ENCODE measurements at places on chromosomes 1 and 21.

DNA sequence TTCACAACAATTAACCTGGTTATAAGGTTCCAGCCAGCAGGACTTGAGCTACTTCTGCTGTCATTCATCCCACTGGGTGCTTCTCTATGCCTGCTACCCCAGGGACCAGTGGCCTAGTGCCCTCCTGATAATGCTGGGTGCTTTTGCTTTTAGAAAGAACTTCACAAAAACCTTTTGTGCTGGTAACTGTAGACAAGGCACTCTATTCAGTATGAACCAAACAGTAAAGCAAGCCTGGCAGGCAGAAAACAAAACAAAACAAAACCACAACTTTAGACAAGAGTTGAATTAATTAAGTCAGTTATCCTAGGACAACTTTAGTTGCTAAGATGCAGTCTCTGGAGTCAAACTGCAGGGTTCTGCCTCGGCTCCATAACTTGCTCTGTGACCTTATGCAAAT, 61.9 kb upstream of the ADGRL2 start:
- DNase-seq, result no peak

DNA sequence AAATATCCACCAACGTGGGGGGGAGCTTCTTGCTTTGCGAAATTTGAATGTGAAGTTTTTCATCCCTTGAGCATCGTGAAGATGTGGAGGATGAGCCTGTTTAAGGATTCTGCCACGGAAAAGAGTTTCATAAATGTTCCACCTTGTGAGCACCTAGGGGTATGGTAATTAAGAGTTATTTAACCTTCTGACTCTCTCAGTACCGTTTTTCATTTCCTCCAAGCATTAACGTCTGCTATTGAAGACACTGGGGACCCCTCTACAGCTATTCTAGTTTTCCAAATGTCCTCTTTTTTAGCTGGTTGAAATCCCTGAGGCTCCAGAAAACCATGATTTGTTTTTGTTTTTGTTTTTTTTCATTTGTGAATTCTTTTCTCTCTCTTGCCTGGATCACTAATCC, 79.1 kb upstream of the GALNT2 start:
- DNase-seq, result no peak

DNA sequence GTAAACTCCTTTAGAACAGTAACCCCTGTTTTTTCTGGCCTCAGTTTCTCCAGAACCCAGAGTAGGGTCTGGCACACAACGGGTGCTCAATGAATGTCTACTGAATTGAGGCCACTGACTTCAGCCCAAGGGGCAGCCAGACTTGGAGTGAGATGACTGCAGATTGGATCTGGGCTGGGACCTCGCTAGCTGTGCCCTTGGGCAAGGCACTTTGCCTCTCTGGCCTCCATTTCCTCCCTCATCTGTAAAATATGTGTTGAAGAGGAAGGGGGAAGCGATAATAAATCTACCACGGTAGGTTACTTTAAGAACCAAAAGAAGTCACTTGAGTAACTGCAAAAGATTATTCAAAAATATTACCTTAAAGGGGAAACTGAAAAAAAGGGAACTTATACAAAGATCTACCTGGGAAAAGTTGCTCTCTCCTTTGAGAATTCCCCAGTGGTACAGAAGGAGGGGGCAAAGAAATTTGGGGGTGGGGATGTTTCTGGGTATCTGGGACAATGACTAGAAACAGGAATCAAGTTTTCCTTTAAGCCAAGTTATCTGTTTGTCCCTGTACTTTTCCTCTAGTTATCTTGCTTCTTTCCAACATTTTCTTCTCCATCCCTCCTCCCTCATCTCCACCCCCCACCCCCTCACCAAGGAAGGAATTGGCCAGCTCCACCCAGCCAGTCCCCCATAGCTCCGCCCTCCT, 394 bp upstream of the GRHL3 start:
- no peak for DNase-seq

DNA sequence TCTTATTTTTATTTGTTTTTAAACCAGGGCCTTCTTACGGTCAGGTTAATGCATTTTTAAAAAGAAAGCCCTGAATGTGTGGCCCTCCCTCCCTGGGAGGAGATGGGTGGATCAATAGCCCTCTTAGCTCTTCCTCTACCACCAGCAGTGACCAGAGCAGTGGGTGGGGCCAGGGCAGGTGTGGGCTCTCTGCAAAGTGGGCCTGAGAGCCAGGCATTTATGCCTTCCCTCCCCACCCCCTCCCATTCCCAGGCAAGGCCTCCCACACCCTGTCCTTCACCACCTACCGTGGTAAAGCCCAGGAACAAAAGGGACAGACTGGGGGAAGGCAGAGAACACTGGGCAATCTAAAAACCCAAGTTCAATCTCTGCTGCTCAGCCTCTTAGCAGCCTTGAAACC, 63.9 kb downstream of the SSBP3 start:
- no peak for DNase-seq

- no peak for DNase-seq
Observed at GRCh38 chr1:33281554-33282303, 25.4 kb downstream of the ZNF362 start.

DNA sequence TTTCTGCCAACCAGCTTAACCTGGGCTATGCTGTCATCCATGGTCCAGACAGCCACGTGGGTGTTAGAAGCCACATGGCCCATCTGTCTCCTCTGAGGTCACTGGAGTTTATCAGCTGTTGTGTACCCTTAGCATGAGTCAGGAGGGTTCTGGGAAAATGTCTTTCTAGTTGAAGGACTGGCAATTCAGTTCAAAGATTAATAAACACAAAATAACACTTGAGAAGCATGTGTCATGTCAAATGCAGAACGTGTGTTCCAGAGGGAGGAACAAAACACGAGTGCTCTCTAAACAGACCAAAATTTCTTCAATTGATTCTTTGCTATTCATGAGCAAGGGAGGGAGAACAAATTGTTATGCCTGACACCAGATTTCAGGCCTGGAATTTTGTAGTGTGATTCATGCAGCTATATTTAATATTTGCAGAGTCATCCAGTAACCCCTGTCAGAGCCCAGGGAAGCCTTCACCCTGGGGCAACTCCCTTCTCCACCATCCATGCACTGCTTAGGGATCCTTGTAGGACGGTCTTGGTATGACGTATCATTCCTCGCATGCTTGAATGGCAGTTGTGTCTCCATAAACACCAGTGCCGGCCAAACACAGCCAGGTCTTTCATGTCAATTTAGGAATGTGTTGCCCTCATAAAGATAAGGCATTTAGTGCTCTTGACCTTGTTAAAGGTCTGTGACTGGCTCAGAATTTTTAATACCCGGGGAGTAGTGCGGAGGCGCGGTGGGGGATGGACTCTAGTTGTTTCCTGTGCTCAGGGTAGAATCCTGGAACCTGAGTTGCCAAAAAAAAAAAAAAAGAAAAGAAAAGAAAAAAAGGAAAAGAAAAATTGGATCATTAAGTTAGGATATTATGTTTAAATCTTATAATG, 27.7 kb upstream of the DYRK1A start:
- DNase-seq, result peak; percentile 95

DNA sequence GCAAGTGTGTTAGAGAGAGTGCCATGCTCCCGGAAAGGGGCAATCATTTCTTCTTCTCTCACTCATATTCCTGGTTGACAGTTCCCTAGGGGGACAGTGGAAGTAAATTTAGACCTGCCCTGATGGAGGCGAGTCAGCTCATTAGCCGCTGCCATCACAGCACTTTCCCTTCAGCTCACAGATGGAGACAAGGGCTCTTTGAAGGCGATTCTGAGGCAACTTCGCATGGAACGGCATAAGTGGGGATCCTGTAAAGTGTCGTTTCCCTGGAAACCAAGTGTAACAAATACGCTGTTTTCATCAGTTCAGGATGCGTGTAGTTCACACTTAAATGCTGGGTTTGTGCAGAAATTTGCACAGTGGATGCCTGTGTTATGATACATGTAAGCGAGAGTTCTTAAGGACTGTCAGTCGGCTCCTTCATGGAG, 114.5 kb upstream of the TMPRSS15 start:
- no peak for DNase-seq

- DNase-seq, result no peak
Observed at GRCh38 chr1:205536759-205537361, 32.4 kb downstream of the CDK18 start.

DNA sequence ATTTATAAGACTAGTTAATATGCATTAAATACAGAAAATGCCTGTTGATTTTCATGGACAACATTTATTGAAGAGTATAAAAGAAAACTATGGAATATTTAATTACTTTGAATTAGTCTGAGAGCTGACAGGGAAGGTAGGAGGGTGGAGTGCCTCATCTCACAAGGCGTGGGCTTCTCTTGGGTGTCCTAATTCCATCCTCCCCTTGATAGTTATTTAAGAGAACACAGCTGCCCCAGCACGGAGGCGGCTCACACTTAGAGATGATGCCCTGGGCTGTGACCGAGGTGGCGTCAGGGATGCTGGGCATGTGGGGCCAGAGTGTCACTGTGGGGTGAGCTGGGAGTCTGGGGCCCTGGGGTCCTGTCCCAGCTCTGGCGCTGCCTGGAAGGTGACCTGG, 493.0 kb downstream of the PTPRU start:
- no peak for DNase-seq

GRCh38 chr1:37893673-37894072, 34.3 kb upstream of the MTF1 start:
- no peak for DNase-seq

- no peak for DNase-seq
Observed at GRCh38 chr1:85490270-85490985, 25.5 kb upstream of the DDAH1 start.

DNA sequence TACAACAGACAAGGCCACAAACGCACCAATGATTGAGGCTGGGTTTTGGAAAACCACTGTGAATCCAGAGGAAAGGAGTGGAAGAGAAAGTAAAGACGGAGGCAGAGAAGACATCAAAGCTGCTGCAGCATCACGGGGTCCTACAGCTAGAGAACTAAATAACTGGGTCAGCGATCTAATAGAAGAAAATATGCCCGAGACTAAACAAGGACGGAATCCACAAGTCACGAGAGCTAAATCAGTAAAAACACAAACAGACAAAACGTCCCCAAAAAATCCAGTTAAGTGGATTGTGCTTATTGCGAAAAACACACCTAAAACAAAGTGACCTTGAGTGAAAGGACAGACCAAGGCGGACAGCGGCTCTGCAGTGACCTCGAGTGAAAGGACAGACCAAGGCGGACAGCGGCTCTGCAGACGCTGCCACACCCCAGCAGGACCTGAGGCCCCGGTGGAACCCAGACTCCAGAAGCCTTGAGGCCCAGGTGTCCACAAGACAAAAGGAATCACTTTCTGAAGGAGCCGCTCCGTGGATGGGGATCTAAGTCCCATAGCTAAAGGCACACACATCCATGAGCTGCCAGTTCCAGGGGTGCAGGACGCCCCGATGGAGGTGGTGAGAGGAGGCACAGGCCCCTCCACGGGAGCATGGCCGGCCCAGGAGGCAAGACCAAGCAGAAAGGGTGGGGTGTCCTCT, 6.0 kb downstream of the FTCD start:
- no peak for DNase-seq

- peak; percentile 28 for DNase-seq
Observed at GRCh38 chr21:39263372-39263771, 50.1 kb downstream of the BRWD1 start.

- no peak for DNase-seq
Observed at GRCh38 chr1:208866386-208866955, 622.3 kb upstream of the PLXNA2 start.

DNA sequence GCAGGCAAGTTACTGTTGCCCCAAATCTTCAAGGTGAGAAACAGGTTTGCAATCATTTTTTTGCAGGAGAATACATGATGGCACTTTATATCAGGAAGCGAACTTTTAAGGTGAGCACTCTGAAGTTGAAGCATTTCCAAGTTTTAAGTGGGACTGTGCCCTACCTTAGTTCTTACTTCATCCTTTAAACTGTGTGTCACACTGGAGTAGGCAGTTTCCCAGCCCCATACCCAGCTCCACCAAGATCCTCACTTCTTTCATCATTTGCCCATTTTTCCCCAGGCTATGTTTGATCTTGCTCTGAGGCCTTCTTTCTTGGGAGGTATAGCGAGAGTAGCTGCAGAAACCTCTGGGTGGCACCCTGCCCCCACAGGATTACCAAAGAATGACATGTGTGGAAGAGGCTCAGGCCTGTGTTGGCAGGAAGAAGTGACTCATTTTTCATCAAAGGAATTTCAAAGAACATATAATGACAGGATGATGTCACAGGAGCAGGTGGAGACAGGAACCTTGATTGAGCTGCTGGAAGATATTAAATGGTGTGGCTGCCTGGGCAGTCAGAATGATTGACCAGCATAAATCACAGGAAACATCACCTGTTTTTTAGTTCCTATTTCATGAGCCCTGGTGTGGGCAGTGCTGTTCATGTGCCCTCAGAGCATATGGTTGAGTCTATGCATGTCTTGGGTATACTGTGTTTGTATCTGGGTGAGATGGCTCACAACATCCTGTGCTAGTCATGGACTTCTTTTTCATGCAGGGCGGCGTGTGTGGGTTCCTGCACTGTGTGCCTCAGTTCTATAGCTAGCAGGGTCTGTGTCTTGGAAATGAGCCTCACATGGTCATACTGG, 20.8 kb upstream of the MACF1 start:
- DNase-seq, result peak; percentile 86

GRCh38 chr1:206050655-206051235, 2.2 kb upstream of the RHEX start:
- DNase-seq, result no peak

DNA sequence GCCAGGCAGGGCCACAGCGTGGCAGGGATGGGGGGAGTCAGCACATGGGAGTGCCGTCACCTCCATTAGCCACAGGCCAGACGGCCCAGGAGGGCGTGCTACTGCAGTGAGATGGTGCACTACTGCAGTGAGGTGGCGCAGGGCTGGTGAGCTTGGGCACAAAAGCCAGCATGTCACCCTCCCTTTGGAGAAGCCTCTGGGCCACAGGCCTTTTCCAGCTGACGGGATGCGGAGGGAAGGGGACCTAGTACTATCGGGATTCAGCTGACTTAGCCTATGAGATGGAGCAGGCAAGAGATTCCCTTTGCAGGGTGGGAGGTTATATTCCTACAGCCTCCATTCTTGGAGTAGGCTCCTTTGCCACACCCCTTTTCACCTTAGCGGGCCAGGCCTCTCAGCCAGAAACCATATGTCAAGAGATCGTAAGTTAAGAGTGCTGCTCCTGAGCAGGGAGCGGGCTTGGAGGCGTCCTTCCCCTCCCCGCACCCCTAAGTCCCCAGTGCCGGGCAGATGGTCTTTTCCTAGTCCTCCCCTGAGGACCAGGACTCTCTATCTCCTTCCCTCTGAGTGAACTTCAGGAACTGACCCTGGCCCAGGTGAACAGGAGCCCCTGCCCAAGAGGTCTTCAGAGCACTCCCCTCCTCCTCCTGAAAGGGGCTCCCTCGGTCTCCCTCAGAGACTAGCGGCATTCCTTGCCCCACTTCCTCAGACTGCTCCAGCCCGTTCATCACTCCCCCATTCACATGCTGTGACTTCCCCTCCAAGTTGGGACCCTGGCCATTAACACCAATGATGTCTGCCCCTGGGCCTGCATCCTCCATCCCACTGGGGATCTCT, 8.2 kb downstream of the NES start:
- DNase-seq, result no peak

DNA sequence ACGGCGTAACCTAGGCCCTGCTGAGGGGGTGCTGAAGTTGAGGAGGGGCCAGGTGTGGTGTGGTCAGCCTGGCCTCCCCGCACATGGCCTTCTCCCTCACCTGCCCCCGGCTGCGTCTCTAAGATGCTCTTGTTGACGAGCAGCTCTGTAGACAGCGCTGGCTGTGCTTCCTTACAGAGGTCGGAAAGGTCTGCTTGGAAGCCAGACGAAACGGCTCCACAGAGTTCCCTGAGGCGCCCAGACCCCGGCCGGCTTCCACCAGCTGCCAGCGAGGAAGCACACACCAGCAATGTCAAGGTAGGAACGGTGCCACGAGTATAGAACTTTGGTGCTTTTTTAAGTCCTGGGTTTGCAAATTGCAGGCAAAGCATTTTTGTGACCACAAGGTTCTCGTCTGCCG, 18.8 kb upstream of the DIP2A start:
- DNase-seq, result no peak

- no peak for DNase-seq
Observed at GRCh38 chr1:182829285-182829932, 9.7 kb upstream of the DHX9 start.

Measured in RWPE1 (cell line).